Thoracic aorta (tissue), 2 donors: ENCODE measurements at places on chromosomes 1 and 21. TPM values are rescaled to one million over a fixed set of nuclear protein-coding genes. Genes with fewer than 3 reads are reported as not detected.

- no peaks in the 10 kb centered on the region for H3K36me3 ChIP-seq
- DNase-seq = no peak
- H3K4me3 ChIP-seq = no peak overlapping the region
- no peak overlapping the region for H3K27ac ChIP-seq
- no peaks in the 10 kb centered on the region for H3K4me1 ChIP-seq
These were observed 29.4 kb upstream of the B3GALNT2 start for GRCh38 chr1:235533476-235534168.

DNA sequence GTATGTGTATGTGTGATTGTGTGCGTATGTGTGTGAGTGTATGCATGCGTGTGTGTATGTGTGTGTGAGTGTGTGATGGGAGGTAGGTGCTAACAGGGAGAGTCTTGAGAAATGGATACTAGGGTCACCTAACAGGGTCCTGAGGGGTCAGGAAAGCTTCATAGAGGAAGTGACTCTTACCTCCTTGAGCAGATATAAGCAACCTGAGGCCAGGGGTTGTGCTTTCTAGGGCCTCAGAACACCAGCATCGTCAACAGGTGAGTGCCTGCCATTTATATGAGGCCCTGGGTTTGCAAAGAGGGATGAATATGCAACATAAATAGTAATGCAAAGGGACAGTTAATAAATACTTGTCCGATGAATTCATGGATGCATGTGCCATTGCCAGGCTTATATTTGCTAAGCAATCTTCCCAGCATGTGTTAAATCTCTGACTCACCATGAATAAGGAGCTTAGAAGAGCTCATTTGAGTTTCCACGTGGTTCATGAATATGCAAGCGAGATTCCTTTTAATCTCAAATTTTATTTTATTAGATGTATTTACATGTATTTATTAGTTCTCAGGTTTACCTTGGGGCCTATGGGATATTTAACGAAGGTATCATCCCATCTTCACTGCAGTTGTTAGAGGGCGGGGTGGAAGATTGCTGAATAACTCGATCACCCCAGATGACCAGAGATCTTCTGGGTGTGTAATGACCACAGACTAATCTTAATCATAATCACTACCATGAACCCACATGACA, 438.3 kb downstream of the CAMTA1 start:
- H3K27me3 ChIP-seq = no peaks in the 10 kb centered on the region
- no peak overlapping the region for H3K4me3 ChIP-seq
- peaks cover 4% of the 10 kb centered on the region for H3K4me1 ChIP-seq
- H3K36me3 ChIP-seq = no peaks in the 10 kb centered on the region
- H3K27ac ChIP-seq = no peak overlapping the region

- no peak overlapping the region for H3K4me3 ChIP-seq
- H3K27ac ChIP-seq = no peak overlapping the region
- DNase-seq = no peak
- no peaks in the 10 kb centered on the region for H3K27me3 ChIP-seq
- peaks cover 65% of the 10 kb centered on the region for H3K36me3 ChIP-seq
These were observed 9.1 kb upstream of the MTF1 start for GRCh38 chr1:37868466-37868865.

DNA sequence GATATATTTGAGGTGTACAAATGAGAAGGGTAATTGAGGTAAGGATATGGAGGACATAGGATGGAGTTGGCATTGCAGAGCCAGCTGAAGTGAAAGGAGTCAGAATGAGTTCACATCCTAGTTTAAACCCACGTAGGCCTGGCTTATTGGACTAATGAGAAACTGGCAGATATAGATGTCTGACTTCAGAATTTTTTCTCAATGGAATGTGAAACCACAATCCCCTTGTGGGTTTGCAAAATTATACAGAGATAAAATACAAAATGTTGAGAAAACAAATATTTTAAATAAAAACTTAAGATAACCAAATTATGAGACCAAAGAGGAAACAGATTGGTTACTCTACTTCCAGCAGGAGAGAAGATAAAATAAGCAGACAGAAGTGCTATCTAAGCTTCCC, 277.4 kb upstream of the LRRC7 start:
- H3K4me1 ChIP-seq = peaks cover 5% of the 10 kb centered on the region
- H3K36me3 ChIP-seq = no peaks in the 10 kb centered on the region
- no peak overlapping the region for H3K4me3 ChIP-seq
- no peak for DNase-seq
- H3K27me3 ChIP-seq = no peaks in the 10 kb centered on the region

DNA sequence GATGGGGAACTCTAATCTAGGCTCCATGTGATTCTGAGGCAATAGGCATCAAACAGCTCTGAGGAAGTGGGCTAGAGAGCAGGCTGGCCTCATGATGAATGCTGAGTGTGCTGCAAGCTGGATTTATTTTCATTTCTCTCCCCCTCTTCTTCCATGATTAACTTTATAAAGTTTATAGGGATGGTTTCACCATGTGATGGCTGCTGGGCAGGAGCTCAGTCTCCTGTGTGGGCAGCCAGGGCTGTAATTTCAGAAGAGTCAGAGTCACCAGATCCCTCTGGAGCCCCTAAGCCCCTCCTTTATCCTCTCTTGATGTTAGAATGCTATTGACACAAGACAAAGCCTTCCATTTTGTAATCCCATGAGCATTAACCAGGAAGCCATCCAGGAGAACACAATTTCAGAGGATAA, 143.6 kb downstream of the CNIH3 start:
- DNase-seq = no peak
- no peaks in the 10 kb centered on the region for H3K27me3 ChIP-seq
- H3K27ac ChIP-seq = no peak overlapping the region
- H3K36me3 ChIP-seq = no peaks in the 10 kb centered on the region
- H3K4me3 ChIP-seq = no peak overlapping the region

- H3K36me3 ChIP-seq = no peaks in the 10 kb centered on the region
- no peak overlapping the region for H3K27ac ChIP-seq
- no peaks in the 10 kb centered on the region for H3K4me1 ChIP-seq
- H3K27me3 ChIP-seq = no peaks in the 10 kb centered on the region
- DNase-seq = no peak
- H3K4me3 ChIP-seq = no peak overlapping the region
These were observed 105.0 kb downstream of the MATN1 start for GRCh38 chr1:30618335-30618747.

DNA sequence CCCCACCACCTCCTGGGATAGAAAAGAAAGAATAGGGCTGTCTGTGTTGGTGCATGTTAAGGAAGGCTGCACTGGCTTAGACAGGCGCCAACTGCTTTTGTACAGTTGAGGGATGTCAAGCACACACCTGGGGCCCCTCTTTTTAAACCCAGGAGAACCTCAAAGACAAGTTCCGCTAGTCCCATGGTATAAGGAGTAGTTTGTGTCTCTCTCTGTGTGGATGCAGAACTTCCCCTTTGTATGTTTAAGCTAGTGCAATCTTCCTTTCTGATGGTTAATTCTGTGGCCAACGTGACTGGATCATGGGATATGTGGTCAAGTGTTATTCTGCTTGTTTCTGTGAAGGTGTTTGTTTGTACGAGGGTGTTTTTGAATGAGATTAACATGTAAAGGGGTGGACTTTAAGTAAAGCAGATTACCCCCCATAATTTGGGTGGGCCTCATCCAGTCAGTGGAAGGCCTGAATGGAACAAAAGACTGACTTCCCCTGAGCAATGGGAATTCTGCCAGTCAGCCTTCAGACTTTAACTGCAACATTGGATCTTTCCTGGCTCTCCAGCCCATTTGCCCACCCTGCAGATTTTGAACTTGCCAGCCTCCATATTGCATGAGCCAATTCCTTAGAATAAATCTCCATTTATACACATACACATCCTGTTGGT, 9.5 kb upstream of the DUSP10 start:
- no peaks in the 10 kb centered on the region for H3K4me1 ChIP-seq
- H3K27ac ChIP-seq = no peak overlapping the region
- H3K36me3 ChIP-seq = no peaks in the 10 kb centered on the region
- no peak overlapping the region for H3K4me3 ChIP-seq
- no peak for DNase-seq

- DNase-seq = no peak
- no peak overlapping the region for H3K4me3 ChIP-seq
- no peak overlapping the region for H3K27ac ChIP-seq
- H3K27me3 ChIP-seq = no peaks in the 10 kb centered on the region
- no peaks in the 10 kb centered on the region for H3K36me3 ChIP-seq
These were observed 67.8 kb upstream of the FGGY start for GRCh38 chr1:59229138-59229537.

DNA sequence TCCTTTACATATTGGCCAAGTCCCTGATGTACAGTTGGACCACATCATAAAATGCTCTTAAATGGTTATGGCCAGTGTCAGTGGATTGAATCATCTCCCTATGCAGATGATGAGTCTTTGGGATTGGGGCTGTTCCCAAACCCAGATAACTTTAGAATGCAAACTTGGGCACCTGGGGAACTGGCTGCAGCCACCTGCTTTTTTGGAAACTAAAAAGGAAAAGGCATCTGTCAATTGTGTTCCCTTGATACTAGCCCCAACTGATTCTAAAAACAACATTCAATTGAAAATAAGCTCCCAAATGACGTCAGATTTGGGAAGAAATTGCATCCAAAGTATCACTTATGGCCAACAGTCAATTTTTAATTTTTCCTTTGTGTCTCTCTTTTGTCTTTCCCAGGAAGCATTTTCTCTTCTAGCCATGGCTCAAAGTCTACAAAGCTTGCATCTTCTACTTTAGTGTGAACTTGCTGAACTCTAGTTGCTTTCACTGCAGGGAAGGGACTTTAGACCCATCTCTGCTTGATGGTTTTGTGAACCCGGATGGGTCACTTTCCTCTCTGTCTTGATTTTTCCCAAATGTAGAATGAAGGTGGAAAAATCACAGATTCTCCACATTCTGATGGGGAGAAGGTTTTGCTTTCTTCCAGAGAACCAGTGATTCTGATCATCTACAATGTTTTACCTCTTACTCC, 402.3 kb upstream of the USP24 start:
- no peak overlapping the region for H3K4me3 ChIP-seq
- H3K4me1 ChIP-seq = no peaks in the 10 kb centered on the region
- H3K27ac ChIP-seq = no peak overlapping the region
- H3K27me3 ChIP-seq = no peaks in the 10 kb centered on the region
- DNase-seq = no peak

GRCh38 chr21:42460391-42461184, 35.4 kb downstream of the RSPH1 start:
- no peaks in the 10 kb centered on the region for H3K27me3 ChIP-seq
- no peak overlapping the region for H3K27ac ChIP-seq
- H3K4me3 ChIP-seq = no peak overlapping the region

DNA sequence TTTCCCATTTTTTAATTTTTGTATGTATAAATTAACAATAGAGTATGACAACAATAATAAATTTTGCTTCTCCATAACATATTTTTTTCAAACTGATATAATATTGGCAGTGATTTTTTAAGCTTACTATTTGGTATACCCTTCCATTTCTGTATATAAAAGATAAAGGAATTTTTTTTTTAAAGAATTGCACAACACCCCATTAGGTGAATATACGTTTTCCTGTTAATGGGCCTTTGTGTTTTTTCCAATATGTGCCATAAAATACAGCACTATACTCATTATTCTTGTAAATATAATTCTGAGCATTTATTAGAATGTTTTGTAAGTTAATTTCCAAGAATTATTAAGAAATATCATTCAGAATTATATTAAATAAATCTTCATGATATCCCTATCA, 515.2 kb upstream of the RGS18 start:
- H3K36me3 ChIP-seq = no peaks in the 10 kb centered on the region
- no peak overlapping the region for H3K4me3 ChIP-seq
- H3K27ac ChIP-seq = no peak overlapping the region
- H3K27me3 ChIP-seq = no peaks in the 10 kb centered on the region
- no peaks in the 10 kb centered on the region for H3K4me1 ChIP-seq

GRCh38 chr1:65232461-65232990, 76.8 kb upstream of the DNAJC6 start:
- H3K27ac ChIP-seq = no peak overlapping the region
- DNase-seq = no peak
- H3K4me3 ChIP-seq = no peak overlapping the region
- H3K4me1 ChIP-seq = no peaks in the 10 kb centered on the region
- peaks cover 4% of the 10 kb centered on the region for H3K36me3 ChIP-seq
- no peaks in the 10 kb centered on the region for H3K27me3 ChIP-seq

DNA sequence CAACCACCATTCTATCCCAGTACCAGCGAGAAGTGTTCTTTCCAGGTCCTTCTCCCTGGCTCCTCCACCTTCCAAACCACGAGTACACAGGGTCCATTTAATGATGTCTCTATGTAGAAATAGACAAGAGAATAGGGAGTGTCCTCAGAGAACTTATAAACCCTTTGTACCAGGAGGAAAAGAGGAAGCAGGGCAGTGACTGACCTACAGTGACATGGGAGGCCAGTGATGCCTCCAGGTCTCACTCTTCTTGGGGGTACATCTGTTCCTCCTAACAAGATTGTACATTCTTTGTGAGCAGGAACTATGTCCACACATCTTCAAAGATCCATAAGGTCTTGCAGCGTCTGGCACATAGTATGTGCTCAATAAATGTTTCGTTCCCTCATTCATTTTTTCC, 18.7 kb upstream of the FMOD start:
- no peak overlapping the region for H3K27ac ChIP-seq
- peaks cover 6% of the 10 kb centered on the region for H3K4me1 ChIP-seq
- DNase-seq = no peak

DNA sequence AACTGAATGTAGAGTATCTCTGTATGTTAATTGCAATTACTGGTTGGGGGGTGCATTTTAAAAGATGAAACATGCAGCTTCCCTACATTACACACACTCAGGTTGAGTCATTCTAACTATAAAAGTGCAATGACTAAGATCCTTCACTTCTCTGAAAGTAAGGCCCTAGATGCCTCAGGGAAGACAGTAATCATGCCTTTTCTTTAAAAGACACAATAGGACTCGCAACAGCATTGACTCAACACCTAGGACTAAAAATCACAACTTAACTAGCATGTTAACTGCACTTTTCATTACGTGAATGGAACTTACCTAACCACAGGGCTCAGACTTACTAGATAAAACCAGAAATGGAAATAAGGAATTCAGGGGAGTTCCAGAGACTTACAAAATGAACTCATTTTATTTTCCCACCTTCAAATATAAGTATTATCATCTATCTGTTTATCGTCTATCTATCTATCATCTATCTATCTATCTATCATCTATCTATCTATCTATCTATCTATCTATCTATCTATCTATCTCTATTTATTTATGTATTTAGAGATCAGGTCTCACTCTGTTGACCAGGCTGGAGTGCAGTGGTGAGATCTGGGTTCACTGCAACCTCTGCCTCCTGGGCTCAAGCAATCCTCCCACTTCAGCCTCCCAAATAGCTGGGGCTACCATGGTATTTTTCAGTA, 47.8 kb downstream of the CHML start:
- DNase-seq = no peak
- no peaks in the 10 kb centered on the region for H3K36me3 ChIP-seq
- no peak overlapping the region for H3K4me3 ChIP-seq

- no peak for DNase-seq
- H3K36me3 ChIP-seq = no peaks in the 10 kb centered on the region
- no peaks in the 10 kb centered on the region for H3K4me1 ChIP-seq
- H3K27me3 ChIP-seq = no peaks in the 10 kb centered on the region
- no peak overlapping the region for H3K4me3 ChIP-seq
- no peak overlapping the region for H3K27ac ChIP-seq
These were observed 839.3 kb downstream of the KCNT2 start for GRCh38 chr1:195768936-195769335.

TMPRSS15 gene
- total RNA-seq = not detected

SPRR1A gene
- not detected for total RNA-seq

PLCH2 gene
- 1.1 TPM for total RNA-seq

IL19 gene
- not detected for total RNA-seq

TNFRSF1B gene
- 58.7 TPM for total RNA-seq

KRTAP25-1 gene
- total RNA-seq = not detected

AADACL4 gene
- not detected for total RNA-seq

PIGM gene
- total RNA-seq = 5.0 TPM

SPRR2A gene
- total RNA-seq = not detected

ATP1A4 gene
- total RNA-seq = 1.1 TPM
